ENCODE measurements at places on chromosomes 4 and X. TPM values are rescaled to one million over a fixed set of nuclear protein-coding genes. Genes with fewer than 3 reads are reported as not detected.

The ASB9 gene
- total RNA-seq = 0.51 TPM

The ADGRG2 gene
- not detected for total RNA-seq

The TMPRSS11D gene
- total RNA-seq = not detected

The SPANXA2 gene
- total RNA-seq = not detected

The DAPP1 gene
- total RNA-seq = 2.2 TPM

The DKK2 gene
- total RNA-seq = not detected

The TLR8 gene
- not detected for total RNA-seq

The YIPF7 gene
- not detected for total RNA-seq

The TENM3 gene
- 0.02 TPM for total RNA-seq

The PAGE5 gene
- 149 TPM for total RNA-seq

The GRSF1 gene
- 83.5 TPM for total RNA-seq

The RBM46 gene
- not detected for total RNA-seq

The CXCL3 gene
- total RNA-seq = 9.1 TPM

The MAGEA1 gene
- total RNA-seq = 44.1 TPM

The DIPK2B gene
- not detected for total RNA-seq

The P2RY10 gene
- not detected for total RNA-seq

The SCRG1 gene
- total RNA-seq = not detected

The KCNIP4 gene
- not detected for total RNA-seq

The F11 gene
- total RNA-seq = not detected

The ASB12 gene
- total RNA-seq = 0.18 TPM

The SSX1 gene
- 137 TPM for total RNA-seq

The USP17L10 gene
- total RNA-seq = not detected

The TMEM255A gene
- total RNA-seq = not detected

The USP51 gene
- total RNA-seq = 1.8 TPM

The DUSP21 gene
- 0.85 TPM for total RNA-seq

The SYAP1 gene
- total RNA-seq = 26.0 TPM

The FUNDC1 gene
- 18.4 TPM for total RNA-seq

The GNL3L gene
- 73.1 TPM for total RNA-seq

The IL1RAPL2 gene
- total RNA-seq = not detected

The RAB39B gene
- total RNA-seq = 0.09 TPM

The PNMA3 gene
- total RNA-seq = 1.3 TPM

The SRPK3 gene
- 0.04 TPM for total RNA-seq

The BRS3 gene
- total RNA-seq = not detected

The CTAG2 gene
- total RNA-seq = 36.0 TPM

The RNF150 gene
- 0.04 TPM for total RNA-seq

The PLAC1 gene
- total RNA-seq = 1.00 TPM

The TCP11X2 gene
- total RNA-seq = not detected

The LDB2 gene
- 0.36 TPM for total RNA-seq

The SPINK2 gene
- not detected for total RNA-seq

The FAM184B gene
- not detected for total RNA-seq

The TCEAL2 gene
- not detected for total RNA-seq

The NMU gene
- 701 TPM for total RNA-seq

The HTR2C gene
- total RNA-seq = 0.04 TPM

The MAP9 gene
- total RNA-seq = 0.09 TPM

The CXorf65 gene
- 1.8 TPM for total RNA-seq

The ATP1B4 gene
- total RNA-seq = not detected

The AFP gene
- total RNA-seq = 2.9 TPM

The UGT2B11 gene
- total RNA-seq = not detected

The CCKAR gene
- not detected for total RNA-seq

The RIPPLY1 gene
- total RNA-seq = not detected

The GAR1 gene
- total RNA-seq = 78.7 TPM

The EFHC2 gene
- 2.6 TPM for total RNA-seq

Measured in K562 (cell line).